Endodermal cell (in vitro differentiated cells): ENCODE measurements at places on chromosomes 16 and 17. TPM values are rescaled to one million over a fixed set of nuclear protein-coding genes. Genes with fewer than 3 reads are reported as not detected.

Gene ZP2
- total RNA-seq: not detected in 3 replicates

GRCh38 chr17:74833501-74834377 is 25.9 kb downstream of the GRIN2C start:
- no peaks in the 10 kb centered on the region for H3K27me3 ChIP-seq
- no peaks in the 10 kb centered on the region for H3K4me1 ChIP-seq
- peaks cover 4% of the 10 kb centered on the region for H3K36me3 ChIP-seq
- no peak overlapping the region for H3K4me3 ChIP-seq
- DNase-seq: no peak

Gene RAD51D
- 19.7 and 24.8 TPM in 2 replicates for total RNA-seq

GRCh38 chr17:78140169-78141051 is 5.8 kb upstream of the C17orf99 start:
- H3K4me1 ChIP-seq: no peaks in the 10 kb centered on the region
- H3K4me3 ChIP-seq: no peak overlapping the region

Gene PLEKHH3
- total RNA-seq: 19.6 to 24.3 TPM (median 23.8 TPM) in 3 replicates

DNA sequence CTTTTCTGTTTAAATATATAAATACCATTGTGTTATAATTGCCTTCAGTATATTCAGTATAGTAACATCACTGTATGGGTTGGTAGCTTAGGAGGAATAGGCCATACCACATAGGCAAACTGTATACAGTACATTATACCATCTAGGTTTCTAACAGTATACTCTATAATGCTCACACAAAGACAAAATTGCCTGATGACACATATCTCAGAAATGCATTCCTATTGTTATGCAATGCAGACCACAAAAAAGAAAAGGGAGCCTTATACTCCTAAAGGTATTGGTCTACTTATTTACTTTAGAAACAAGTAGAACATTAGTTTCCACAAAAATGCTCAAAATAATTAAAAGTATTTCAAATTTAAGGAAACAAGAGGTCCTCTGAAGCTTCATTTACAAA is 47.9 kb downstream of the SETD6 start:
- H3K27me3 ChIP-seq: no peaks in the 10 kb centered on the region
- peaks cover 85% of the 10 kb centered on the region for H3K36me3 ChIP-seq
- DNase-seq: no peak
- no peak overlapping the region for H3K27ac ChIP-seq

GRCh38 chr16:85935974-85936760 is 37.2 kb downstream of the IRF8 start:
- no peak overlapping the region for H3K4me3 ChIP-seq
- no peak overlapping the region for H3K27ac ChIP-seq
- no peaks in the 10 kb centered on the region for H3K4me1 ChIP-seq

Gene SDR42E2
- not detected in 3 replicates for total RNA-seq

GRCh38 chr16:58652741-58653140 is 23.1 kb upstream of the CNOT1 start:
- H3K36me3 ChIP-seq: no peaks in the 10 kb centered on the region
- DNase-seq: peak; percentile 90
- no peaks in the 10 kb centered on the region for H3K27me3 ChIP-seq
- no peak overlapping the region for H3K4me3 ChIP-seq
- no peaks in the 10 kb centered on the region for H3K4me1 ChIP-seq

DNA sequence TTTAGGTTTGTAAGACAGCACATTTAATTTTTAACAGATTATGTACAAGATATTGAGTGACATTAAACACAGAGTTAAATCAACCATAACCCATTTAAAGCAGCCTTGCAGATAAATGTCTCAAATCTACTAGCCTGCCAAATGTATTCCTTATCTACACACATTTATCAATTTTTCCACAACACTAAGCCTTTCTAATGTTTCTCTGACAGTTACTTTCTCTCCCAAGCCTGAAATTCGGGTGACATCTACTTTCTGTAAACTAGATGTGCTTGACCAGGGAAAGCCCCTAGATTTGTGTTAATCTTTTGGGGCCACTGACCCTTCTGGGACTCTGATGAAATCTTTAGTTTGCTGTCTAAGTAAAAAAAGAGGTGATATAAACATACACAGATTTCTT is 69.0 kb downstream of the CDH13 start:
- H3K27ac ChIP-seq: no peak overlapping the region
- no peaks in the 10 kb centered on the region for H3K36me3 ChIP-seq
- H3K4me1 ChIP-seq: peaks cover 4% of the 10 kb centered on the region
- no peak for DNase-seq
- no peaks in the 10 kb centered on the region for H3K27me3 ChIP-seq
- no peak overlapping the region for H3K4me3 ChIP-seq

Gene C16orf89
- 0.28 TPM in 1 of 3 replicates, not detected in the others for total RNA-seq

Gene TERB1
- total RNA-seq: not detected in 3 replicates

DNA sequence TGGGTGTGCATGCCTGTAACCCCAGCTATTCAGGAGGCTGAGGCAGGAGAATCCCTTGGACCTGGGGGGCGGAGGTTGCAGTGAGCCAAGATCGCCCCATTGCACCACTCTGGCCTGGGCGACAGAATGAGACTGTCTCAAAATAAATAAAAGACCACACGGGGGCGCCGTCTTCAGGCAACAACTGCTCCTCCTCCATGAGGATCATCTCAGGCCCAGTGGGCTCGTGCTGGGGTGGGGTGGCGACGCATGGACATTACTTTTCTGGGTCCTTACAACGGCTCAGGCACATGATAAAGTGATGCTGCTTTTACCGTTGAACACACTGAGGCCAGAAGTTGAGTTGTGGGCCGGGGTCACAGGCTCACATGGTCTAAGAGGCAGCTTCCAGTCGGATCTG is 56.2 kb downstream of the PRMT7 start:
- no peaks in the 10 kb centered on the region for H3K36me3 ChIP-seq
- H3K4me3 ChIP-seq: no peak overlapping the region
- peak; percentile 90 for DNase-seq
- no peaks in the 10 kb centered on the region for H3K27me3 ChIP-seq
- no peaks in the 10 kb centered on the region for H3K4me1 ChIP-seq

DNA sequence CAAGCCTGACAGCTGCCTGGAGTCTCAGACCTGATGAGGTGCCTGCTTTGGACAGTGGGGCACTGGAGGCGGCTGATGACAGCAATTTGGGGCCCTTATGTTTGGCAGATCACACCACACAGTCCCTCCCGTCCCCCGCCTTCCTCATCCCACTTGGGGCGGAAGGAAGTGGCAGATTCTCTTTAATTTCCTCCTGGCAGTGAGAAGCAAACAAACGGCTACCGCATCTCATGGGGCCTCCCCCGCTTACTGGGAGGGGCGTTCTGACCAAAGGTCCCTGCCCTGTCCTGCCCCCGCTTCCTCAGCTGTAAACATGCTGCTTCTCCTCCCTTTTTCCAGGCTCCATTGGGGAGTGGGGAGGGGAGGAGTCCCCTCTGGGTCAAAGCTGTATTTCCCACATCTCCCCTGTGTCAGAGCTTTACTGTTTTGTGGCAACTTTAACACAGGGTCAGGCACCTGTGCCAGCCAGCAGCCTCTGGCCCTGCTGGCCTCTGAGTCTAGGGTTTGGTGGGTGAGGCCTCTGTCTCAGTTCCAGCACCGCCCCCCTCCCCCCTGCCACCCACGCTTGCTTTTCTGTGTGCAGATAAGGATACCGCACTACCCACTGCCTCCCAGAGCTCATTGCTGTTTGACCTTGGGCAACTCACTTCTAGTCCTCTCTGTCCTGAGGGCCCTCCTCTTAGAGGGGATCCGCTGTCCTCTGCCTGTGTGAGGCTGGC is 5.4 kb upstream of the NFATC3 start:
- no peak overlapping the region for H3K4me3 ChIP-seq
- H3K36me3 ChIP-seq: peaks cover 12% of the 10 kb centered on the region
- H3K27me3 ChIP-seq: no peaks in the 10 kb centered on the region
- no peak overlapping the region for H3K27ac ChIP-seq
- peaks cover 12% of the 10 kb centered on the region for H3K4me1 ChIP-seq

GRCh38 chr17:7042501-7043181 is 1.3 kb downstream of the SLC16A11 start:
- H3K27ac ChIP-seq: no peak overlapping the region
- peaks cover 4% of the 10 kb centered on the region for H3K4me1 ChIP-seq
- no peaks in the 10 kb centered on the region for H3K36me3 ChIP-seq

Gene RAB37
- total RNA-seq: 6.8 to 23.8 TPM (median 9.2 TPM) in 3 replicates

DNA sequence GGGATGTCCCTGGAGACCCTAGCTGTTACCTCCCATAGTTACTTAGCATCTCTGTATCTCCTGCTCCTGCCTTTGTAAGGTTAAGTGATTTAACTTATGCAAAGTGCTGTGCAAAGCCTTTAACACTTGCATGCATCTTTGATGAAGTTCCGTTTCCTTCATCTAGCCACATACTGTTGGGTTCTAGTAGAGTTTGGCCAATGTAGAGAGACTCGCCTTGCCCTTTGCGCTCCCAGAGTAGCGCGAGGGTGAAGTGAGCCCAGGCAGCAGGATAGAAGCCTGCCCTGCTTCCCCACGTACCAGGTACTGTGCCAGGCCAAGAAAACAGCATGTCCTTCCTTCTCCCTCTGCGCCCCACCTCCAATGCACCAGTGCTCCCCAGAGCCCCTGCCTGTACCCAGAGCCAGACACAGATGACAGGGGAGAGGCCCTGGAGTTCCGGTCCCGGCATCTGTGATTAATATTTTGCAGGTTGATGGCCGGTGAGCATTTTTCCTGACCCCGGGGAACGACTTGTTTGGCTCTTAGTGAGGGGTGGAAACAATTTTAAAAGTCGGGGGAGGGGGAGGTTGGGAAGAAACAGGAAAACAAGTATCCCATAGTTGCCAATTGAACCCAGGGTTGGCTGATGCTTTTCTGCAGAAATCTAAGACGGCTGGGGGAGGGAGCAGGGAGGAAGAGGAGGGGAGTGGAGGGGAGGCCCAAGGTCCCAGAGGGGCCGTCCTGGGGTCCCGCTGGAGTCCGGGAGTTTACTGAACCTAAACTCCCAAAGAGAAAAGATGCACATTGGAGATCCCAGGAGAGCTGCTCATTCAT is 13.1 kb upstream of the CDC42EP4 start:
- H3K4me3 ChIP-seq: no peak overlapping the region
- peaks cover 7% of the 10 kb centered on the region for H3K4me1 ChIP-seq
- no peaks in the 10 kb centered on the region for H3K27me3 ChIP-seq
- peak; percentile 63 for DNase-seq

DNA sequence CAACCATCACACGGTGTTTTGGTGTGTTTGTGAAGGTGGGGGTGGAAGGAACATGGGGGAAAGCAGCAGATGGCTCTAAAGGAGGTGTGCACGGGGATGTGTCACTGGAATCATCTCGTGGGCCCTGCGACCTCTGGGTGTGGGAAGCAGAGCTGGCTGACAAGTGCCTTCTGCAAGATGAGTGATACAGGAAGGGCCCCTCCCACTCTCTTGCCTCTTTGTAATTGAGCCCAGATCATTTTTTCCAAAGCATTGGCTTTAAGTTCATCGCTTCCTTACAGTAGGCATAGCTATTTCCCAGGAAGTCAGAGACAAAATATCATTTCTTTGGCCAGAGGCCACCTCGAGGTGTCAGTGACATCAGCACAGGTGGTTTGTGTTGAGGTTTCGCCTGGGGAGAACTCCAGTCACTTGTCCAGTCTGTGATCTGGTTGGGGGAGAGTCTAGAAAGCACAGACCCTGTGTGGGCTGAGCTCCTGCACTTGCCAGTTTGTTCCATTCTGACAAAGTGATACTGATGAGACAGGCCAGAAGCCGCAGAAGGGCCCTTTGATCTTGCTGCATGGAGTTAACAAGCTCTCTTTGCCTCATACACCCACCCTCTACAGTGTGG is 20.6 kb upstream of the SNTB2 start:
- DNase-seq: no peak
- no peaks in the 10 kb centered on the region for H3K4me1 ChIP-seq
- peaks cover 54% of the 10 kb centered on the region for H3K36me3 ChIP-seq
- no peaks in the 10 kb centered on the region for H3K27me3 ChIP-seq

DNA sequence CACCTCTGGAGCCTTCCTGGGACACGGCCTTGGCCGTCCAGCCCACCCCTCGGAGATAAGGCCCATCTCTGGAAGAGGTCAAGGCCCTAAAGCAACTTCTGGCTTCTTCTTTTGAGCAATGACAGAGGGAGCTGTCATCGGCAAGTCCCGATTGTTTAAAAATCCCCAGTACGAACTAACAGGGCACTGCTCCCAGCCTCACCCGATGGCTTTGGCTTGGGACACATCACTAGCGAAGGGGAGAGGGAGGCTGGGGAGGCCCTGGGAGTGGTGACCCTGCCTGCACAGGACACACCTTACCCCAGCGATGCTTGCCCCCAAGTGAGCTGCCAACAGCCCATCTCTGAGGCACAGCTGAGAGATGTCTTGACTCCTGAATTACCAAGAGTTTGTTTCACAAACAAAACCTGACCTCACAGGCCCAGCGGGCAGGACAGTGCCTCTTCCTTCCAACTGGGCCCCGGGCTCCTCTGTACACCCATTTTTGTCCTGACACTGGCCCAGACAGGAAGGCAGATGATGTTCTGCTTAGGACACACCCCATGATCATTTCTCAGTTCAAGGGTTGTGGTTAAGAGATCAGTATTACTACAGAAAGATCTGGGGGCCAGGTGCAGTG is 4.8 kb downstream of the SYNGR2 start:
- H3K4me1 ChIP-seq: peaks cover 4% of the 10 kb centered on the region
- H3K4me3 ChIP-seq: no peak overlapping the region
- H3K27me3 ChIP-seq: no peaks in the 10 kb centered on the region
- no peak for DNase-seq
- no peak overlapping the region for H3K27ac ChIP-seq

Gene ACSM5
- not detected in 3 replicates for total RNA-seq

DNA sequence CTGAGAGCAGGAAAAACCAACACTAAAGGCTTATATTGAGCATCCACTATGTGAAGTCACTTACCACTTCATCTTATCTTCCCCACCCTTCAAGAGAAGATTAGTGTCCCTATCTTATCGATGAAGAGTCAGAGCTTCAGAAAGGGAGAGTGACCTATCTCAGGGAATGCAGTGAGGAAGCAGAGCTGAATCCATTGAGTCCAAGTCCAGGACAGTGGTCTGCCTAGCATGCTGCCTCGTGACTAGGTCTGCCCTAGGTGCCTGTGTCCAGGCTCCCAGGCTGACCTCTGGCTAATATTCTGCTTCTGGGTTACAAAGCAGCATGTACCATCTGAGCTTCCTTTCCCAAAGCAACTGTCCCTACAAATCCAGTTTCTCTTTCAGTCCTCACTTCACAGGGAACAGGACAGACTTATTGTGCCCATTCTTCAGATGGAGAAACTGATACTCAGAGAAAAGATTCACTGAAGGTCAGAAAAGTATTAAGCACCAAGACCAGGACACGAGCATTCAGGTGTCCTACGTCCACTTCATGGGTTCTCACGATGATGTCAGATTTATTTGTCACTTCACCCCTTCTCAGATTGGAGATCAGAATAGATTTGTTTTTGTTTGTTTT is 13.3 kb upstream of the FZD2 start:
- H3K4me1 ChIP-seq: peaks cover 15% of the 10 kb centered on the region
- H3K4me3 ChIP-seq: no peak overlapping the region
- peak overlapping the region; percentile 90 for H3K27ac ChIP-seq
- H3K27me3 ChIP-seq: peaks cover 5% of the 10 kb centered on the region
- DNase-seq: no peak

Gene LITAFD
- total RNA-seq: not detected in 3 replicates

- H3K4me3 ChIP-seq: no peak overlapping the region
- no peak overlapping the region for H3K27ac ChIP-seq
- no peaks in the 10 kb centered on the region for H3K27me3 ChIP-seq
- H3K36me3 ChIP-seq: no peaks in the 10 kb centered on the region
- peaks cover 9% of the 10 kb centered on the region for H3K4me1 ChIP-seq
Observed at GRCh38 chr16:89607937-89608740, 5.3 kb upstream of the DPEP1 start.
